ENCODE measurements at places on chromosomes 5 and 9.

- DNase-seq = no peak
These were observed 51.4 kb upstream of the DAB2 start for GRCh38 chr5:39475881-39476842.

DNA sequence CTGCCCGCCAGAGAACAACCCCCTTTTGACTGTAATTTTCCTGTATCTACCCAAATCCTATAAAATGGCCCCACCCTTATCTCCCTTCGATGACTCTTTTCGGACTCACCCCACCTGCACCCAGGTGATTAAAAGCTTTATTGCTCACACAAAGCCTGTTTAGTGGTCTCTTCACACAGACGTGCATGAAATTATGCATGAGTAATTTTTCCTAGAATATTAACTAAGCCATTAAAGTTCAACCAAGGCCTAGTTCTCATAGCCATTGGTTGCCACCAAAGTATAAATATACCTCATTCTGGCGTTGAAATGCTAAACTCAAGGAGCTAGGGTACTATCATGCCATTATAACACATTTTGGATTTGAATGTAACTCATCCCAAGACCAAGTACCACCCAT is 243.9 kb downstream of the ZNF608 start:
- DNase-seq = no peak

GRCh38 chr9:120486347-120486746 is 93.6 kb downstream of the CDK5RAP2 start:
- no peak for DNase-seq

- DNase-seq = no peak
These were observed 19.6 kb downstream of the ZNF608 start for GRCh38 chr5:124726631-124727362.
